ENCODE measurements at places on chromosomes 1 and 21.

- DNase-seq: no peak
Measured at GRCh38 chr1:108121358-108122143, 78.6 kb downstream of the SLC25A24 start.

DNA sequence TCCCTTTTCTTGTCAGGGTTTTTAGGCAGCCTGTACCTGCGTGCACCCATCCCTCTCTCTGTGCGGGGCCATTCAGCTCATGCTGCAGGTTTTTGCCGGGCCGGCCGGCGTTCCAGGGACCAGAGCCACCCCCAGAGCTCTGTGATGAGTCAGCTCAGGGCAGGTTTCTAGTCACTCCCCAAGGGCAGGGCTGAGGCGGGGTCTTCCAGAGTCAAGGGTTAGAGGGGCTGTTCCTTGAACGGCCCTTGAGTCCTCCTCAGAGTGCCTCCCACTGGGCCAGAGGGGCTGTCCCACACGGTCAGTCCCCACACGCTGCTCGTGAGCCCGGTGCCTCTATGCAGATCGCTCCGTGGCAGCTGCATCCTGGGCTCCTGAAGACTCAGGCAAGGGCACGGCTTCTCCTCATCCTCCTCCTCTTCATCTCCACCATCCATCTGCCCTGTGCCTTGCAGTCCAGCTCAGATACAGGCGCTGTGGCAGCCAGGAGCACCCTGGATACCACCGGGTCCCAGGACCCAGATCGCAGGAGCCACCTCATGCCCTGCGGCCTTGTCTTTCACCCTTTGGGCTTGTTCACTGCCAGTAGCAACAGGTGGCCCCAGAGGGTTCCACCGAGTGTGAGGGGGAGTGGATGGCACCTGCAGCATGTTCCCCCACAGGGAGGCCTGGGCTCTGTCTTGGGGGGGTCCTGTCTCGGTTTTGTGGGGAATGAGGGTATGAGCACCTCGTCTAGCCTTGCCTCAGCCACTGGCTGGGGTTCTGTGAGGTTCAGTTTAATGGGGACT, 17.4 kb downstream of the SLX9 start:
- DNase-seq: no peak

- no peak for DNase-seq
Measured at GRCh38 chr1:38027201-38028104, 14.9 kb downstream of the UTP11 start.

- DNase-seq: no peak
Measured at GRCh38 chr1:89896105-89896942, 75.5 kb downstream of the LRRC8D start.

GRCh38 chr1:230501849-230502248, 75.7 kb upstream of the PGBD5 start:
- no peak for DNase-seq

- no peak for DNase-seq
Measured at GRCh38 chr1:183161391-183161790, 24.7 kb upstream of the LAMC2 start.

DNA sequence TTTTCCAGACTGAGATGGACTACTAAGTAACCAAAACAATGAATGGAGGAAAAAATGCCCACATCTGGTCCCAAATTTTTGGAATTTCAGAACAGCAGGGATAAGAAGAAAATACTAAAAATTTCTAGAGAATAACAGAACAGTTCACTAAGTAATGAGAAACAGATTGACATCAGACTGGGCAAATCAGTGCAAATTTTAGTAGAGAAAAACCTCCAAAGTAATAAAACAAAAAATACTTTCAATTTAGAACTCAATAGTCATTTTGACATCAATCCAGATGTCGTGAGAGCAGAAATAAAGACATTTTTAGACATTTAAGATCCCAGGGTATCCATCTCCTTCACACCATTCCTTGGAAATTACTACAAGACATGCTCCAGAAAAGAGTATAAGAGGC, 39.3 kb downstream of the CRP start:
- DNase-seq: no peak

GRCh38 chr1:155050560-155051341, at the start of gene ADAM15:
TSS of gene ADAM15 (plus strand) at chr1:155051316. CDS start at chr1:155051387, 71 bp downstream.
- no peak for DNase-seq

DNA sequence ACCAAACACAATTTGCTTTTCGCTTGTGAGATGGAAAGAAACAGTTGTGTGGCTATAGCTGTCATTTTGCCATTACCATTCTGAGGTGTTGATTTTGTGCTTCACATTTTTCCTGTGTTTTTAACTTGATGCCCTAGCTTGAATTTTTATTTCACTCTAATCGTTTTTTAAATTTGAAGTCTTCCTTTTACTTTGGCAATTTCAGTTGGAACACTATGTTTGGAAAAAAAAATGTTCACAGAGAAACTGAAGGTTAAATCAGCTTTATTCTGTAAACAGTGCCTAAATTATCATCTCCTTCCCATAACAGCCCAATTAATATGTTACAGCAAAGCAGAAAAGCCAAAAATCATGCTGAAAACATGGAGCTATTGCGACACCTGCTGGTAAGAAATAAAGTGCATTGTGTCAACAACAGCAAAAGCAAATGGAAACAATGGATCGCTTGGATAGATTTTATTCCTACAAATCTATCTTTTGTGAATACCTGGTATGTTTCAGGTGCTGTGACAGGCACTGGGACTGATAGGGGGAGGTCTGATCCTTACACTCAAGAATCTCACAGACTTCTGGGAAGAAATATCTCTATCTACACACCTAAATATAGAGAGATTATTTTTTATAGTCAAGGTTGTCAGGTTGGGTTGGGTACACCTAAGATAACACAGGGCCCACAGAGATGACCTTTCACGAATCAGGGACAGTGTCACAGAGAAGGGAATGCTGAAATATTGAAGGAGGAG, 16.2 kb upstream of the ERICH3 start:
- DNase-seq: no peak

GRCh38 chr1:176656257-176656995, 193.5 kb downstream of the PAPPA2 start:
- DNase-seq: no peak

- no peak for DNase-seq
Measured at GRCh38 chr1:235317168-235317567, 10.8 kb downstream of the ARID4B start.

- no peak for DNase-seq
Measured at GRCh38 chr1:167136191-167136614, 42.3 kb downstream of the STYXL2 start.

GRCh38 chr1:162035241-162035640, 11.6 kb upstream of the OLFML2B start:
- no peak for DNase-seq

GRCh38 chr1:184709418-184709817, 45.2 kb downstream of the EDEM3 start:
- DNase-seq: no peak

DNA sequence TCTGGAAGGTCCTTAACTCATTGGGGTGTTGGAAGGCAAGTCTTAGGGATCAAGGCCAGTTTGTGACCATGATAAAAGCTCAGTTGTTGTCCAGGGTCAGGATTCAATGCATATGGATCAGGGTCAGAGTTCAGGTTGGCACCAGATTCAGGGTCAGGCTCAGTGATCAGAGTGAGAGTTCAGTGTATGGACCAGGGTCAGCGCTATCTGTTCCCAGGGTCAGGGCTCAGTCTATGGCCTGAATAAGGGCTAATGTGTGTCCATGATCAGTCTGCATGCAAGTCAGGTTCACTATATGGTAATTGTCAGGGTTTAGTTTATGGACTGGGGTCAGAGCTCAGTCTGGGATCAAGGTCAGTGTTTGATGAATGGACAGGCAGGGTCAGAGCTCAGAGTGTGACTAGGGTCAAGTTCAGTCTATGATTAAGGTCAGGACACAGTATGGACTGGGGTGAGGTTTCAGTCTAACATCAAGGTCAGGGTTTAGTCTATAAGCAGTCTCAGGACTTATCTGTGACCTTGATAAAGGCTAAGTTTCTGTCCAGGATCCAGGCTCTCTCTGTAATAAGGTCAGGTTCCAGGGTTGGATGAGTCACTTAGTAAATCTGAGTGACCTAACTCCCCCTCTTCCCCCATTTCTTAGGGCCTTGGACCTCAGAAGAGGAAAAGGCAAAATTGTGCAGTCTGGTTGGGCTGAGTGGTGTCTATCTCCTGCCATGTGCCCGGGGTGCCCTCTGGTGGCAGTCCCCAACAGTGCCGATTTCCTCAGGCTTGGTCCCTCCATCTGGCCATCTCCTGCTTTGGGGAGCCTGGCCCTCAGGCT, 23.8 kb downstream of the KNCN start:
- DNase-seq: peak; percentile 15

DNA sequence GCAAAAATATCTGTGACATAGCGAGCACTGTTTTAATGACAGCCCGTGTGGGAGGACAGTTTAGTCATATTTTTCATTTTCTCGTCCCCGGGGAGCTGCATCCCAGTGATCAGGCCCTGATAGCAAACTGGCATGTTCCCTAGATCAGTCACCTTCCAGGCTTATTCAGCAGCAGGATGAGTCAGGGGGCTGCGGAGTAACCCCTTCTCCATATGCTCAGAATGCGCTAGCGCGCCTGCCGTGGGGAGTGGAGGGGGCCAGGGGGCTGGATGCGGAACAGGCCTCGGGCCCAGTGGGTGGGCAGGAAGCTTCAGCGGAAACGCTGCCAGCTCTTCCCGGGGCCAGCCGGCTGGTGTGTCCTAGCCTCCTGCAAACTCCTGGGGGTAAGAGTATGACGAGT, 94.0 kb downstream of the KCND3 start:
- no peak for DNase-seq

Data from esophagus squamous epithelium (tissue), 5 donors.